ENCODE measurements at places on chromosomes 16 and 17.

- no peak for DNase-seq
Measured at GRCh38 chr16:72172105-72173034, at the start of gene PMFBP1. Gene PMFBP1, minus strand, starts transcription at chr16:72172155. Its CDS starts 947 bp downstream, at chr16:72171208.

- no peak for DNase-seq
Measured at GRCh38 chr16:87219287-87219909, 97.8 kb downstream of the C16orf95 start.

GRCh38 chr17:2708585-2709182, 2.9 kb downstream of the CLUH start:
- no peak for DNase-seq

DNA sequence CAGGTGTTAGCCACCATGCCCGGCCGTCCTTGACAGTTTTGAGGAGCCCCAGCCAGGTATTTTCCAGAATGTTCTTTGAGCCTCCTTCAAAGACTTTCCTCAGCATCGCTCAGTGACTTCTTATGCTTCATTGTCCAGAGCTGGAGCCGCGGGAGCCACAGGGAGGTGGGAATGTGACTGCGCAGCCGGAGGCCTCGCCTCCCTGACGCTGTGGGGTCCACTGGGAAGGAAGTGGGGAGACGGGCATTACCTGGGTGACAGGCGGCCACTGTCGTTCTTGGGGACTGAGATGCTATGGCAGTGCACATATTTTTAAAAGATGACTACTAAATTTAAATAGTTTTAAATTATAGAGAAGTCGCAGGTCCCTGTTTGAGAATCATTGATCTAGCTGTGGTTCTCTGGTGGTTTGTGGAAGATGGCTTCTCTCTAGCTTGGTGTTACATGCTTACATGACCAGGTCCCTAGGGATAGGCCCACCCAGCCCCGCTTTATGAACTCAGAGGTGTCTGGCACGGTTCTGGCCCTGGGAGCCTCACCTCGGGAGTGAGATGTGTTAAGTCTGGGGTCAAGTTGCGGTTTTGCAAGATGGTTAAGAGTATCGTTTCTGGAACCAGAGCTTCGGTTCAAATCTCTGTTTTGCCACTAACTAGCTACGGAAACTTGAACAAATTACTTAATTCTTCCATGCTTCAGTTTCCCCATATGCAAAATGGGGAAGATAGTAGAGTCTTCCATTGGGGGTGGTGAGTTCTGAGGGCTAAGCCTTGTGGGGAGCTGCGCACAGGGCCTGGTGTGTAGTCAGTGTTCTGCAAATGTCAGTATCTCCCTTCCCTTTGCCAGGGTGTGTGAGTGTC, 53.0 kb downstream of the ATP2C2 start:
- no peak for DNase-seq

- DNase-seq, result no peak
Measured at GRCh38 chr17:39122991-39123390, 28.4 kb downstream of the PLXDC1 start.

- no peak for DNase-seq
Measured at GRCh38 chr17:44000141-44000860, 4.1 kb upstream of the NAGS start.

- DNase-seq, result no peak
Measured at GRCh38 chr17:46792071-46792470, 26.4 kb downstream of the WNT3 start.

GRCh38 chr17:62989501-62989900, 23.5 kb downstream of the TANC2 start:
- no peak for DNase-seq

GRCh38 chr16:65222536-65222935, 100.7 kb upstream of the CDH11 start:
- no peak for DNase-seq

DNA sequence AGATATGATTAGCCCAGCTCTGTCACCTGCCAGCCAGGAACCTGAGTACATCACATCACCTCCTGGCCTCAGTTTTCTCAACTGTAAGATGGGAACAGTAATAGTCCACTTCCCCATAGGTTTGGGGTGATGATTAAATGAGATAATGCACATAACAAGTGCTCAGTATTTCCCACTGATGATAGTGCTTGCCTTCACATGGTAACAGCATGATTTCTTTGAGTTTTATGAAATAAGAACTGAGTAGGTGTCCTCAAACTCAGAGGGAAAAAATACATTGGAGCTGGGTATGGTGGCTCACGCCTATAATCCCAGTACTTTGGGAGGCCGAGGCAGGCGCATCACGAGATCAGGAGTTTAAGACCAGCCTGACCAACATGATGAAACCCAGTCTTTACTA, 30.1 kb upstream of the SNN start:
- DNase-seq, result no peak

DNA sequence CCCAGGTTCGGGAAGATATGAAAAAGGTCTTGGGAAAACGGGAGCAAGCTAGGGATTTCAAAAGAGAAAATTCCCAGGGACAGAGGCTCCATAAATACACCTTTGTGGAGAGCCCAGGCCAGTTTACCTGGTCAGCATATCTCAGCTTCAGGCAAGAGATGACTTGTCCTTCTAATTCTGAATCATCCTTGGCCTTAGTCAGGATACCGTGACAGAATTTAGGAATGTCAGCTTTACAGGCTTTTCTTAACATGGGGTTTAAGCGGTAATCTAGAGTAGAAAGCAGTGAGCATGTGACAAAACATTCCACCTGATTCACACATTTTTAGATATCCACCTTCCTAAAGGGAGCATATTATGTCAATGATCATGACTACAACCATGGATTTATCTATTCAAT, 41.1 kb upstream of the CLEC18B start:
- DNase-seq, result no peak

GRCh38 chr16:4515611-4516233, 22.9 kb downstream of the CDIP1 start:
- no peak for DNase-seq

DNA sequence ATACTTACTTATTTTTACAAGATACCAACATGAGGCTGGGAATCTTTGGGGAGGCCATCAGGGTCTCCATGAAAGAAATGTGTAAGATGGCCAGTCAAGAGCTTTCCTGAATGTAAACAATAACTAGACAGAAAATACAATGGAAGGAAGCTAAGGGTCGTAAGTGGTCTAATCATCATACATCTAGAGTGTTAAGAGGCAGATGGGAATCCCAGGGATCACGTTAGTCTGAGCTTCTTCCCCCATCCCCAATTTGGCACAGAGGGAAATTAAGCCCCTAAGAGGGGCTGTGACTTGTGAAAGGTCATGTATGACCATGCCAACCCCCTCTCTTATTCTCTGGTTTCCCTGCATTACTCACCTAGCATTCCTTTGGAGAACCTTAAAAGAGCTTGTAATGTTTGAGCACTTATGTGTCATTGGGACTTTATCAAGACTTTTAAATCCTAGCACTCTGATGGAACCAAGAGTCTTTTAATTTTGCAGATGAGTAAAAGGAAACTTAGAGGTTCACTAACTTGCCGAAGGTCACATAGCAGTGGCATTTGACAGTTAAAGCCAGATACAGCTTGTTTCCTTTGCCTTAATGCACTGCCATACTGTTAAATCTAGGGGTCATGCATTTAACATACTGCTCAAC, 46.1 kb downstream of the DCUN1D3 start:
- no peak for DNase-seq

DNA sequence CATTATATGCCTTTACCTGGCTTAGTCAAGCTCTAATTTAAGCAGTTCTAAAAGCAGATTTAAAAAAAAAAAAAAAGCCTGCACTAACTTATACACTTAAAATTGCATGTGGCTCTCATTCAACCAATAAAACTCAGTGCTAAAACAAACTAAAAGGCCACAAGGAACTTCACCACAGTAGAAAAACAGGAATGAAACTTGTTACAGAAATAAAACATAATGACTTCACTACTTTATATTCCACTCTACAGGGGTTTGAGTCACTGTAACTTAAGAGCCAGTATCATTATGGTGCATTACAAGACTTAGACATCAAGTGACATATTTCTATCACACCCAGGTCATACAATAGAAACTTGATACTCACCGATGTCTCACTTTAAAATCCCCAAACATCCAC, 11.1 kb downstream of the CA10 start:
- DNase-seq, result no peak

- peak; percentile 75 for DNase-seq
Measured at GRCh38 chr17:41666708-41667279, 21.9 kb upstream of the EIF1 start.

DNA sequence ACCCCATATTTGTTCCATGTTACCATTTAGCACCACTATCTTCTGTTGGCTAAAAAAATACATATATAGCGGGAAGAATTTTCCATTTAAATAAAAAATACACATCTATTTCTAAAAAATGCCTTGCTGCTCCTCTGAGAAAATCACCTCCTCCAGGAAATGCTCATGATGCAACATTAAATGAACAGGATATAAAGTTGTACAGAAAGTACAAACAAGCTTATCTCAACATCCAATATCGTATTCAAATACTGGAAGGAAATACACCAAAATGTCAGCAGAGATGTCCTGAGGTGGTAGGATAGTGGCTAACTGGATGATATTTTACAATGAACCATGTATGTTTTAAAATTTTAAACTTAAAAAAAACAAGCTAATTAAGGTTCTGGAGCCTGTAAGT, 21.3 kb downstream of the GNA13 start:
- no peak for DNase-seq

- no peak for DNase-seq
Measured at GRCh38 chr17:75601057-75601987, 13.7 kb downstream of the MYO15B start.

DNA sequence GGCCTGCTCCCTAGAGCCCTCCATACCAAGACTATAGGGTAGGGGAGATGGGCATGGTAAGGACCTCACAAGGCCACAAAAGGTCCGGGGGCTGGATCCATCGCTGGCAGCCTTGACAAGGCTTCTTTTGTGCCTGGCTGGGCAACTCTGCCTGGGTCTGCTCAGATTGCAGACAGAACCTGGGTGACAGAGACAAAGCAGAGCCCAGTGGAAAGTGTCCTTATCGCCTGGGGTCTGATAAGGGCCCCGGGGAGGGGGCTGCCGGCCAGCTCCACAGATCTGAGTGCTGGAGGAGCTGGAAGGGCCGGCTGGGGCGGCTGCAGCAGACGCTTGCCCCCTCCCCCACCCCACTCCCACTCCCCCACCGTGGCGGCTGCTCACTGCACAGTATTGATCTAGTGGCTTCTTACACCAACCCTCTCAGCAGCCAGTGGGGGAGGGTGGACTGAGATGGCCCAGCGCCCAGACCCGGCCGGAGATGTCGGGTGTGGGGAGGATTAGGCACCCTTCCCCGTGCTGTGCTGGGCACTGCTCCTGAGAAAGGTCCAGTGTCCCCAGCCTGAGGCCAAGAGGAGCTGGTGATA, 7.2 kb downstream of the MMP15 start:
- no peak for DNase-seq

DNA sequence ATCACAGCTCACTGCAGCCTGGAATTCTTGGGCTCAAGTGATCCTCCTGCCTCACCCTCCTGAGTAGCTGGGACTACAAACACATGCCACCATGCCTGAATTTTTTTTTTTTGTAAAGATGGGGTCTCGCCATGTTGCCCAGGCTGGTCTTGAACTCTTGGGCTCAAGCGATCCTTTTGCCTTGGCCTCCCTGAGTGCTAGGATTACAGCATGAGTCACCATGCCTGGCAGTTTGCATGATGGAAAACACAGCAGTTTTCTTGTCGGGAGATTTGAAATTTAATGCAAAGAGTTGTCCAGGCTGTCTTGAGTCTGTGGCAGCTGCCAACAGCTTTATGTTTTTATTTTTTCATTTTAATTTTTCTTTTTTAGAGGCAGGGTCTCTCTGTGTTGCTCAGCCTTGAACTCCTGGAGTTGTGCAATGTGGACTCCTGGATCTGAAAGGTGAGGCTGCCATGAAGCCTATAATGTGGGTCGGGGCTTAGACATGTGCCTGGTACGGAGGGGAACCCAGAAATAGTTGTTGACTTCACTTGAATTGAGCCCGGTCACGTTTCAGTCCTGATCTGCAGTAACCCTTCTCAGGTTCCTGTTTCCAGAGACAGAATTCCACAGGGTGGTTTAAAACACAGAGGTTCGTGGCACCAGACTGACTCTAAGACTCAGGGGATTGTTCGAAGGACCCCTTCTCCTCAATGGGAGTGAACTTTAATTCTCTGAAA, 18.7 kb downstream of the CD300A start:
- DNase-seq, result no peak
